ENCODE measurements at places on chromosomes 6 and 20.

DNA sequence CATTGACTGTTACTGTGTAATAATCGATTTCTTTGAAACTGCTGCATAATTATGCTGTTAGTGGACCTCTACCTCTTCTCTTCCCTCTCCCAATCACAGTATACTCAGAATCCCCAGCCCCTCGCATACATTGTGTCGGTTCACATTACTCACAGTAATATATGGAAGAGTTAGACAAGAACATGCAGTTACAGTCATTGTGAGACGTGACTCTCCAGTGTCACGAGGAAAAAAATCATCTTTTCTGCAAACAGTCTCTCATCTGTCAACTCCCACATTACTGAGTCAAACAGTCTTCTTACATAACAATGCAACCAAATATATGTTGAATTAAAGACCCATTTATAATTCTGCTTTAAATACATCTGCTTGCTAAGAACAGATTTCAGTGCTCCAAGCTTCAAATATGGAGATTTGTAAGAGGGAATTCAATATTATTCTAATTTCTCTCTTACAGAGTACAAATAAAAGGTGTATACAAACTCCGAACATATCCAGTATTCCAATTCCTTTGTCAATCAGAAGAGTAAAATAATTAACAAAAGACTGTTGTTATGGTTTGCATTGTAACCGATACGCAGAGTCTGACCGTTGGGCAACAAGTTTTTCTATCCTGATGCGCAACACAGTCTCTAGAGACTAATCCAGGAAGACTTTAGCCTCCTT lies 113.3 kb downstream of the TMEM242 start:
- no peak for DNase-seq

- DNase-seq: no peak
Measured at GRCh38 chr6:29651413-29652197, 5.3 kb upstream of the MOG start.

DNA sequence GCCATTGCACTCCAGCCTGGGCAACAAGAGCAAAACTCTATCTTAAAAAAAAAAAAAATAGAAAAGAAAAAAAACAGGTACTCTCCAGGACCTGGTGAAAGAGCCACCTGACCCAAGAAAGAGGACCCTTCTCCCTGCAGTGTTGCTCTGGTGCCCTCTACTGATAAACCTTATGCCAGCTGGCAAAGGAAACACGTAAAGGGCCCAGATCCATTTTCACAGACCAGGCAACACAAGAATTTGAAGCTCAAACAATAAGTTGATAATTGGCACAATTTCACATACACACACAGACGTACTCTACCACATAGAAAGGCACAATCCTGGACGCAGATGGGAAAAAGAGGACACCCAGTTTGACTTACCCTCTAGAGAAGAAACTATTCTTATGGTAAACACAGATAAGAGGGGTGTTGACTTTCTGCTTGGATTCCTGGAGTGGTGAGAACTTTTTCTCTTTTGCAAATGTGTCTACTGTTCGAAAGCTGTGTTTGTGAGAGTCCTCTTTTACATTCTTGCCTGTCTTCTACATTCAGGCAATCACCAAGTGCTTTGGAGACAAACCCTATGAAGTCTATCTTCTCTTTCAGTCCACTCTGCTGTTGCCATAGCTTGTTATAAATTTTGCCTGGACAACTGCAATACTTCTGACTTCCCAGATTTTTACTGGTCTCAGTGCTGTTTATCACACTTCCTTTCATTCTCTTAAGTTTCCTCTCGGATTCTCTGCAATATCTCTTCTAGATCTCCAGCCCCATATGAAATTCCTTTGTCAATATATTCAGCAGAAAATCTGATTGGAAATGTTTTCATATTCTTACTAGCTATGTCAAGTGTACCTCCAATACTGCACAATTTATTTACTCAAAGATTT lies 6.4 kb upstream of the SNRPB start:
- DNase-seq: no peak

DNA sequence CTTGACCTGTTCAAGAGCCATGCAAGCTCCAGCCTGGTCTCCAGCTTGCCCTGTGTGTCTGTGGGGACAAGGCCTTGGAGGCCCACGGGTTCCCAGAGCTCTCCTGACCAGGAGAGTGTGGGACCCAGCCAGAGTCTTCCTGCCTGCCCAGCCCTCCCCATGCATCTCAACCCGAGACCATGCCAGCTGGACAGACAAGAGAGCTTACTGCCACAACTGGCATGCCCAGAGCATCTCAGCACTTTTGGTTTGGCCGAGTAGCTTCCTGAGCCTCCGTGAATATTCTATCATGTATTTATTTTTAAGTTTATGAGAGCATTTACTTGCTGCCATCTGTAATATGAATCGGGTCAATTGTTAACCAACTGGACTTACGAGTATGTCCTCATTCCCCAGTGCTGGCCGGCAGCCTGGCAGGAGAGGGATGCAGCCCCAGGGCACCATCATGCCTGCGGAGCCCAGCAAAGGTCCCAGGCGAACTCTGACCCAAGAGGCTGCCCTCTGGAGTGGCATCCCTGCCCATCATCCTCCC lies 14.9 kb downstream of the IP6K3 start:
- no peak for DNase-seq

DNA sequence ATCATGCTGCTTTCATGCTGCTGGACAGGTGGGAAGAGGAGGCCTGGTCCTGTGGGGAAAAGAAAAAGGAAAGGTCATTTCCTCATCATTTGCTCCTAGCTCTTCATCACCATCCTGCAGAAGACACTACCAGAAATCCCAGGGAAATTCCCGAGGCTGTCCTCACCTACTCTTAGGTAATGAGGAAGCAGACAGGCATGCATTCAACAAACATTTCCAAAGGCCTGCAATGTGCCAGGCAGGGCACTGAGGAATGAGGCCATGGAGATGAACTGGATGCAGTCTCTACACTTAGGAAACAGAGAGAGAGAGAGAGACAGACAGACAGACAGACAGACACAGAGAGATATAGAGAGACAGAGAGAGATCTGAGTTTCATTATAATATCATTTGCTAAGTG lies 83.0 kb upstream of the MRPS10 start:
- DNase-seq: no peak

GRCh38 chr6:21455071-21455470 lies 138.5 kb upstream of the SOX4 start:
- no peak for DNase-seq

DNA sequence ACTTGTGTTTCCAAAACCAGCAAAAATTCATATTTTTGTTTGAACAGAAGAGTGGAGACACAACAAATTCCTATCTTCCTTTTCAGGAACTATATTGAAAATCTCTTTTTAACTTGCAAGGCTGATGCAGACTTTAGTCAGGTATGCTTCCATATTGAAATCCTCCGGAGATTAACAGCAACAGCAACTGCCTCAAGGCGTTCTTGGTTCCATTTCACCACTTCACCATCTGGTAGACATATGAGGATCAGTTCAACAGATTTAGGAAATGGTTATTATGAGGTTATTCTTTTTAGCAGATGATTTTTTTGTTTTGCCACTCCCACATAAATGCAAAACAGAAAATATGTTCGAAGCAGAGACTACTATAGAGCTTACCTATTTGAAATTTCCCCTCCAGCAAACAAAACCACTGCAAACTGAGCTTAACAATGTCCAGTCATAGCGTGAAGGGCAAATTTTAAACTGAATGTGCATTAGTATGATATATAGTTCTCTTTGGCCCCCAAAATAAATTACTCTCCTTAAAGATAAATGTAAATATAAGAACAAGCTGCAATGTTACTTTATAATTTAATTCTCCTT lies 520.5 kb upstream of the ADGRB3 start:
- DNase-seq: no peak

DNA sequence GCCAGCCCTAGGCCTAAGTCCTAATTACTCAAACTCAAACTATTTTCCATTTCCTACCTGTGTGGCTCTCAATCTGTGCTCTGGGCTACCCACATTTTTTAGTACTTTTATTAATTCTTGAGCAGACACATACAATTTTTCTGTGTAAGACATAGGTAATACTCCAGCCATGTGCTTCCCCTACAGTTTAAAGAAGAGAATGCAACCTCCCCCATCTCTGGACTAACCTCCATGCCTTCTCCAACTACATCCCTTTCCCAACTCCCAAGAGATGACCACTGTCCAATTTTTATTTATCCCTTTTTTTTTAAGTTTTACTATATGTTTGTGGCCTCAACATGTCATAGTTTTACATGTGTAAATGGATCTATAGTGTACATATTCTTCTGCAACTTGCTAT lies 5.8 kb downstream of the HMGN4 start:
- DNase-seq: no peak

DNA sequence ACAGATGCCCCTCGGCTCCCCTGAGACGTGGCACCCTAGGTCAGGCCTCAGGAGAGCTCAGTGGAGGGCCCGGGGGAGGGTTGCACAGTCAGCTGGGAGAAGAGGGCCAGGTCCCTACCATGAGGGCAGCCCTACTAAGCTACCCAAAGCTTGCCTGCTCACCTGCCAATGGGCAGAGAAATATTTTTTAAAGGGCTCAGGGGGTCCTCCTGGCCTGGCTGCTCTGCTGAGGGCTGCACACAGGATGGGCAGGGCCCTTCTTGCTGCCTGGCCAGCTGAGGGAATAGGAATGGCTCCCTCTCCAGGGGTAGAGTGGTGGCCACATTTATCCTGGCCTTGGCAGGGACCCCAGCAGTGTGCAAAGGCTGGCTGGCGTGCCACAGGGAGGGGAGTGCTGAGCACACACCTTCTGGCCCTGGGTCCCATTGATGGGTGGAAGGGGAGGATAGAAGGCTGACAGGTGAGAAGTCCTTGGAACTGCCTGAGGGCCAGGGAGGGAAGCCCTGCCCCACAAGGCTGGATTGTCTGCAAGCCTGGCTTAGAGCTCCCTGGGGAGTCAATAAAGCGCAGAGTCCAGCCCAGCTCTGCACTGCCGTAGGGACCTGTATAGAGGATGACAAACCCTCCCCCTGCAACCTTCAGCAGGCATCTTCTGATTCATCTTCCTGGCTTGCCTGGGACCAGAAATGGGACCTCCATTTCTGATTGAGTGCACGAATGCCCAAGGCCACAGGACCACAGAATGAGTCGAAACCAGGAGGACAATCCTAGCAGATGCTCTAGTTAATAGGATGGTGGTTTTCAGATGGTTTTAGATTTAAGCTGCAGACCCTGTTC lies 62.1 kb downstream of the NOL4L start:
- no peak for DNase-seq

DNA sequence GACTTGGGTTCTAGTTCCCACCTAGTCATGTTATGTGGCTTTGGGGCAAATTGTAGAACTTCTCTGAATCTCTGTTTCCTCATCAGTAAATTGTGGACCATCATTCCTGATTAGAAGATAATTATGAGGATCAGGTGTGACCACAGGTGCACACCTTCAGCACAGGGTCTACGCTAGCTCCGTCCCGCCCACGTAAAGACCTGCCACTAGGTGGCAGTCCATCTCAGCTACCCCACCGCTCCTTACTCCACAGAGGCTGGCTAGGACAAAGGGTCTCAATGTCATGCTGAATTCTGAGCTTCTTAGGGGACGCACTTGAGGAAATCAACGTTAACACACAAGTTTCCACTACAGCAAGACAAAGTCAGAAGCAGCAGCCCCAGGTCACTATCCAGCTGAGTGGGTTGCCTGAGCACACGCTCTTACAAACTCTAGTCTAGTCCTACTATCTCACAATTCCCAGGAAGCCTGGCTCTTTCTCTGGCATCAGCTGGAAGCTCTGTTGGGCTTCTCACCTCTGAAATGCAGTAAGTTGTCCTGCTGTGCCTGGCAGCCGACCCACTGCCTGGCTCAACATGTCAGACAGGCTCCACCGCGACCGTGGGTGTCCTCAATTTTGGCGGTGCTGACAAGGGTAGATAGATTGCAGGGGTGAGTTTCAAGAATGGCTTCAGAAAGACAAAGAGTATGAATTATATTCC lies 2.0 kb upstream of the PLCG1 start:
- DNase-seq: no peak

GRCh38 chr6:163263998-163264661 lies 150.4 kb upstream of the QKI start:
- DNase-seq: no peak

- no peak for DNase-seq
Measured at GRCh38 chr6:44897316-44897715, 430.8 kb upstream of the RUNX2 start.

- DNase-seq: no peak
Measured at GRCh38 chr6:53899512-53899911, 104.7 kb downstream of the LRRC1 start.

GRCh38 chr6:163566056-163566455 lies 151.5 kb downstream of the QKI start:
- DNase-seq: no peak

DNA sequence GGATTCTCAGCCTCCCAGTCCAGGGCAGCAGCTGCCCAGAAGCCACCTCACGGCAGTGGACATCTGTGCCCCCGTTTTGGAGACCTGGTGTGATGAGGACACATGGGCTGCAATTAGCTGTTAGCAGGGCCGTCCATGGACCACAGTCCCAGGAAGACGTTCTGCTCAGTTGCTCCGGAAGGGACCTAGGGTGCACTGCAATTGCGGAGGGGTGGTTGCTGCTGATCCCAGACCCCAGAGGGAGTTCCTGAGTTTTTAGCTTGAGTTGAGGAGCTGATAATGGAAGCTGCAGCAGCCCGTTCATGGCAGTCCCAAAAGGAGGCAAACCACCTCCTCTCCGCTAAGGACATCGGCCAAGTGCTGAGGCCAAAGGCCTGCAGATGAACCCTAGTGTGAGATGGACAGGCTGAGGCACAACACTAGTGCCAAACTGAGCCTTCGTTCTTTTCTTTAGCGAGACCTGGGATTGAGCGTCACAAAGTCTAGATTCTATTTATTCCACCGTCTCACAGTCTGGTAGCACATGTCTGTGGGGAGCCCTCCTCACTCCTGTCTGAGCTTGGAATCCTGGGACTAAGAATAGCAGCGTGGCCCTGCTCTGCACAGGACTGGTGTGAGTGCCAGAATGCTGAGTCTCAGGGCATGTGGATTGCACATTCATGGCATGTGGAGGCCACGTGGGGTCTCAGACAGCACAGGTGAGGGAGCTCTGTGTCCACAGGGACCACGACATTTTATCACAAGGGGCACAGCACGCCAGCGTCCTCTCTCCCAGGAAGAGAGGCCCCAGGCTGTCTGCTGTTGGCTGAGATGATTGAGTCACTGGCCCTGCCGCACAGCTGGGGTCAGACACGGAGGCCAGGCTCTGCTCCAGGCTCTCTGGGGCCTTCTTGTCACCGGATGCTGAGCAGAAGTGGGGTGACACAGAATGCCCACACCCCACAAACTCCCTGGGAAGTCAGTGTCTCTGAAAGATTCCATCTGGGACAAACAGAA lies 113.4 kb downstream of the PSMB1 start:
- no peak for DNase-seq

DNA sequence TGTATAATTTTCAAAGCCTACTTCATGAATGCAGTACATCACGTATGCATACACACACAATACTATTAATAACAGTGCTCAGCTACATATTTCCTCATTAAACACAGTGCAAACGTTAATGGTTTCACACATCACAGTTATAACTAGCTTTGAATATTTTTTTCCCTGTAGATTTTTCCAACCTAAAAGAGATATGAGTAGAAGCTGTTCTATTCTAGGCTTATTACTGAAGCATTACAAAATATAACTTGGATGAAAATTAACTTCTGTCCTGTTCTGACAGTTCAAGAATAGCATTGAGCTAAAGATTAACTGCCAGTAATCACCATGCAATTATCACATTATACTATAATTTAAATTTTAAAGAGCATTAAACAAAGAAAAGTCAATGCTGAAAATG lies 6.2 kb downstream of the LMBRD1 start:
- DNase-seq: no peak

Measured in hindlimb muscle (tissue), 1 donor.